NCI-H1694 (cell line): ENCODE measurements at places on chromosomes 4 and X.

DNA sequence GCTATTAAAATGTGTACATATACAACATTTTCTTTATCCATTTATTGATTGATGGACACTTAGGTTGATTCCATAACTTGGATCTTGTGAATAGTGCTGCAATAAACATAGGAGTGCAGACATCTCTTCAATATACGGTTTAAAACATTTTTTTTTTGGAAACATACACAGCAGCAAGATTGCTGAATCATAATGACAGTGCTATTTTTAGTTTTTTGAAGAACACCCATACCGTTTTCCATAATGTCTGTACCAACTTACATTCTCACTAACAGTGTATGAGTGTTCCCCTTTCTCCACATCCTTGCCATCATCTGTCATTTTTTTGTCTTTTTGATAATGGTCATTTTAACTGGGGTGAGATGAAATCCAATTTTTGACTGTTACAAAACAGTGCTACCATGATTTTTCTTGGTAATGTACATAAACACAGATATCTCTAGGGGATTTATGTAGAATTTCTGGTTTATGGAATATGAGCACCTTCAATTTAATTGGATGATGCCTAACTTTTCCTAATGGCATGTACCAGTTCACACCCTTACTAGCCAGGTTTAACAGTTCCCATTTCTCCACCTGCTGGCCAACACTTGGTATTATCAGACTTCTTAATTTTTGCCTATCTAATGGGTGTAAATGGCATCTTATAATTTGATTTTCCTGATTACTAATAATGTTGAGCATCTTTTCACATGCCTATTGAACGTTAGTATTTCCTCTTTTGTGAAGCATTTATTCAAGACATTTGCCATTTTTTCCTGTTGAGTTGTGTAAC, 21.0 kb upstream of the TMSB15B start:
- no peak for DNase-seq

DNA sequence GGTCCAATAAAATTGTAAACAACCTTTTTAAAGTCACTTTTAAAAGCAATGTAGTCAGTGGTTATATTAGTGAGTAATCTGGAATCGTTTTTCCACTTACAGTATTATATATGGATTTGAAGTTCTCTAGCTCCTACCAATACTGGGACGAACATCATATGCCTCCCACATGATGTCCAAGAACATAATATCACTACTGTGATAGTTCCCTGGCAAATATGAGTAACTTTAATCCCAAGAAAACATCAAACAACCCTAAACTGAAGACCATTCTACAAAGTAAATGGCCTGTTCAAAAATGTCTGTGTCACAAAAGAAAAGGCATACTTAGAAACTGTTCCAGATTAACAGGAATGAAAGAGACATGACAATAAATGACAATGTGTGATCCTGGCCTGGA, 53.6 kb upstream of the FGFBP2 start:
- no peak for DNase-seq

DNA sequence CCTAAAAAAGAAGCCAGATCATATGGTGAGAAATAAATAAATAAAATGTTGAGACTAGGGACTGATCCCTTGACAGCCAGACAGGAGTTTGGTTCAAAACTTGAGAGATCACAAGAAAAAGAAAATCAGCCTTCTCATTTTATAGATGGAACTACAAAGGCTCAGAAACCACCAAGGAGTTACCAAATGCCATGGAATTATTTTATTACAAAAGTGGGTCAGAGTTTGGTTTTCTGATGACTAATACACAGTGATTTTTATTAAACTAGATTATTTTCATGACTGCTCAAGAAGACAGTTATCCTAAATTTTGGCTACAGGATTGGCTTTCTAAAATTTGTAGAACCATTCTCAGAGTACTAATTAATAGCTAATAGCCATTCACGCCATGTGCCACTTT, 6.2 kb downstream of the CXCL1 start:
- DNase-seq: no peak

GRCh38 chrX:81205551-81205950, 3.6 kb downstream of the SH3BGRL start:
- no peak for DNase-seq
